Occipital lobe (tissue), 3 donors: ENCODE measurements at places on chromosomes 7 and 10. TPM values are rescaled to one million over a fixed set of nuclear protein-coding genes. Genes with fewer than 3 reads are reported as not detected.

ZPBP gene
- 0.47 TPM for total RNA-seq

DNA sequence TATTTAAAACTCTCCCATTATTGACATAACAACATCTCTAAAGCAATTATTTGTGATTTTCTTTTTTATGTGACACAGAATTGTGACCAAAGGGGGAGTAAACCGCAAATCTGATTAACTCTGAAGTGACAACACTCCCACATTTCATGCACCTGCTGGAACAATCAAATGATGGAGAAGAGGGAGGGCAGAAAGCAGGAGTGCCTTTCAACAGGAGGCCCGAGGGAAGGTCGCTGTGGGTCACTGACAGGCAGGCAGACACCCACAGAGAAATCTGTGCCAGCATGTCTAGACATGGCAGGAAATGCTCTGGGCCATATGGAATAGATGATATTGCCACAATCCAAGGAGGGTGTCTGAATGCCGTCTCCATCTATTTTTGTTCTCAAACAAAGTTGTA lies 247.3 kb downstream of the DOCK4 start:
- DNase-seq = no peak

DNA sequence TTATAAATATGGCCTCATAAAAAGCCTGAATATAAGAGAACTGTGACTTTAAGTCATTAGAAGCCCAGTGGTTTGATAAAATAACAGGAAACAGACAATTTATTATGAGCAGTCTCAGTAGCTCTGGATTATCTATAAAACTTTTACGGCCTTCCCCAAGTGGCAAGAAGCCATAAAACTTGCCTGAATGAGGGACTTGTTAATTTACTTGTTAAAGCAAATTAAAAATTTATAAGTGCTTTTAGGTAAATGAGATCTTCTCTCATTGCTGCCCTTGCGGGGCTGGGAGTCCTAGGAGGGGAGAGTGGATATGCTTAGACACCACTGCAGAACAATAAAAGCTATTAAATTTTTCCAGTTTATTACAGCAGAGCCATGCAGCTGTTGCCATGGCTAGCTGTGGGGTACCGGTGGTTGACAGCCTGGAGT lies 499.9 kb downstream of the AUTS2 start:
- no peak for DNase-seq

SPDYE6 gene
- 0.16 TPM for total RNA-seq

CPVL gene
- total RNA-seq = 69.9 TPM

ANKRD7 gene
- total RNA-seq = 5.9 TPM
